ENCODE measurements at places on chromosomes 4 and X. TPM values are rescaled to one million over a fixed set of nuclear protein-coding genes. Genes with fewer than 3 reads are reported as not detected.

Gene VCX
- total RNA-seq: 2.8 TPM

Gene LUZP4
- not detected for total RNA-seq

Gene AGTR2
- total RNA-seq: not detected

Gene ADH4
- total RNA-seq: not detected

Gene BEX4
- total RNA-seq: not detected

Gene GPR143
- 1.4 TPM for total RNA-seq

Gene ZCCHC18
- not detected for total RNA-seq

Gene EDA2R
- total RNA-seq: 9.7 TPM

Gene STARD8
- 4.9 TPM for total RNA-seq

Gene PCDH7
- 38.6 TPM for total RNA-seq

Gene TCEAL2
- total RNA-seq: not detected

Gene TAF7L
- total RNA-seq: not detected

Gene DCAF8L2
- total RNA-seq: not detected

Gene CCDC149
- total RNA-seq: 2.8 TPM

Gene TLR6
- 8.1 TPM for total RNA-seq

Gene MAGEB10
- total RNA-seq: not detected

Gene CLGN
- total RNA-seq: 0.53 TPM

Gene GLRA3
- total RNA-seq: not detected

Gene OCRL
- 9.7 TPM for total RNA-seq

Gene CFAP47
- total RNA-seq: 0.26 TPM

Gene SPARCL1
- not detected for total RNA-seq

Gene SLC16A2
- 6.6 TPM for total RNA-seq

Gene UTP3
- total RNA-seq: 15.6 TPM

Gene SCFD2
- total RNA-seq: 16.2 TPM

Gene SPP1
- total RNA-seq: 130 TPM

Gene LANCL3
- 0.47 TPM for total RNA-seq

Gene GSTCD
- total RNA-seq: 15.1 TPM

Gene PDGFC
- total RNA-seq: 27.5 TPM

Gene GLOD5
- total RNA-seq: not detected

Gene NPNT
- total RNA-seq: 0.29 TPM

Gene VCX3B
- not detected for total RNA-seq

Gene ARSD
- total RNA-seq: 17.7 TPM

Gene SHROOM4
- not detected for total RNA-seq

Gene AMTN
- total RNA-seq: 29.6 TPM

Gene FMR1NB
- total RNA-seq: not detected

Gene HTR2C
- total RNA-seq: 2.2 TPM

Gene UGT2B10
- total RNA-seq: not detected

Gene UBA1
- total RNA-seq: 169 TPM

Gene PPBP
- not detected for total RNA-seq

Gene KIAA1210
- 0.10 TPM for total RNA-seq

Gene SAGE1
- total RNA-seq: not detected
